GOT3 (cell line): ENCODE measurements at places on chromosomes 5 and 9.

DNA sequence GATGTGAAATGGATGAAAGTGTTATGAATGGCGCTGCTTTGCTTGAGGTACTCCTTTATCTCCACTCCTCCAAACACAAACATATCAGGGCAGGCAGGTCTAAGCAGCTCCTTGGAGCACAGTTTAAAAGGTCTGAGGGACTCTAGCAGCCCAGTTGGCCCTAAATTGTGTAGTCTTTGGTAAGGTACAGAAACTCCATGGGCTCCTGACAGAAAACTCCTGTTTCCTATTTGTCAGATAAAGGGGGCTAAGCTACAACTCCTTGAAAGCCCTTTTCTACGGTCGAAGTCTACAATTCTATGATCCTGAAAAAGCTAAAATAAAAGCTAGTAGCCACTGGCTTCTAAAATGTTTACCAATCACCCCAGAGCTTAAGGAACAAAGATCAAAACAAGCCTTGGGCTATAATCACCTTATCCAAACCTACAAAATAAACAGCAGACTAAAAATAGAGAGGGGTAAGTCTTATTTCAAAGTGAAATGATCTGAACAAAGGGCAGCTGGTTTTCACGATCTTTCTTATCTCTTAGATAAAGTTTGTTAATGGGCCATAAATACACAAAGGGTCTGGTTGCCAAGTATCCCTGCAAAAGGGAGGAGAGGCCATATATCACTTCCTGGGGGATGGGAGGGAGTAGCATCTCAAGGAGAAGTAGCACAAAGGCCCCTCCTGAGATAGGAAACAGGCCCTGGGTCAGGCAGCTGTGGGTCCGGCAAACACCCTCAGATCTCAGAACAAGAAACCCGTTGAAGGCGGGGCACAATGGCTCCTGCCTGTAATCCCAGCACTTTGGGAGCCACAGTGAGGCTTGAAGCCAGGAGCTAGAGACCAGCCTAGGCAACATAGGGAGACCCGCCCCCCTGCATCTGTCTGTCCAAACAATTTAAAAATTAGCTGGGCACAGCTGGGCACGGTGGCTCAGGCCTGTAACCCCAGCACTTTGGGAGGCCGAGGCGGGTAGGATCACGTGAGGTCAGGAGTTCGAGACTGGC lies 28.3 kb upstream of the DENND4C start:
- DNase-seq, result no peak

DNA sequence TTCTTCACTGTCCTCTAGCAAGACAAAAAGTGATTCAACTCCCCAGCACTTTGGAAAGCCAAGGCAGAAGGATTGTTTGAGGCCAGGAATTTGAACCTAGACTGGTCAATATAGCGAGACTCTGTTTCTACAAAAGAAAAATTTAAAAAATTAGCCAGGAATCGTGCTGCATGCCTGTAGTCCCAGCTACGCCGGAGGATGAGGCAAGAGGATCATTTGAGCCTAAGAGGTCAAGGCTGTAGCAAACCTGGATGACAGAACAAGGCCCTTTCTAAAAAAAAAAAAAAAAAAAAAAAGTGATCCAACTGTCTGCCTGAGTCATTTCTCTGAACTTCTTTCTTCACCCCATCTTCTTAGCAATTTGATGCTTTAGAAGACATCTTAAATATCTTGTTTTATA lies 12.4 kb downstream of the ITGA2 start:
- no peak for DNase-seq

GRCh38 chr9:69822116-69822750 lies 1.6 kb downstream of the CFAP95 start:
- no peak for DNase-seq

DNA sequence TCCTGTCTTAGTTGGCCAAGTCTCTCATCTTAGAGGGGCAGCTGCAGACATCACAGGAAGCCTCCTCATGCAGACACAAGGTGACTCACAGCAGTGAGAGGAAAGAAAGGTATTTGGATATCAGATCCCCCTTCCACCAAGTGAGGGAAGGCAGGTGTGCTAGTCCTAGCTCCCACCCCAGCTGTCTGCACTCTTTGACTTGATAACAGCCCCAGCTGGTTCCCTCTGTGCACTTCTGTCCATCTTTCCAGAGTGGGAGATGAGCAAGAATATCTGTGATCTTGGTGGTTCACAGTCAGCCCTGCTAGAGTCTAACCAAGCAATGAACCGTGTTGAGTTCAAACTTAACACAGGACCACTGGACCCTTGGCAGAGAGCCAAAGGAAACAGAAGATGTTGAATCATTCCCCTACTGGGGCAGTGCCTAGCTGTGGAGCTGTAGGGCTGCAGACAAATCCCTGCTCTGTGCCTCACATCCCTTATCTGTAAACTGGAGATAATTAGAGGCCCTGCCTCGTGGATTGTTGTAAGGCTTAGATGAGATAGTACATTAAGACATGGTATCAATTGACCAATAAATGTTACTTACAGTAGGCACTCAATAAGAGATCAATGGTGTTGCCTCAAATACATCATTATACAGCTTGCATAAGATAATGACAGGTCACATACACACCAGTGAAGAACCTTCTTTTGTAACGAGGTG lies 39.1 kb downstream of the SH3RF2 start:
- DNase-seq, result no peak

DNA sequence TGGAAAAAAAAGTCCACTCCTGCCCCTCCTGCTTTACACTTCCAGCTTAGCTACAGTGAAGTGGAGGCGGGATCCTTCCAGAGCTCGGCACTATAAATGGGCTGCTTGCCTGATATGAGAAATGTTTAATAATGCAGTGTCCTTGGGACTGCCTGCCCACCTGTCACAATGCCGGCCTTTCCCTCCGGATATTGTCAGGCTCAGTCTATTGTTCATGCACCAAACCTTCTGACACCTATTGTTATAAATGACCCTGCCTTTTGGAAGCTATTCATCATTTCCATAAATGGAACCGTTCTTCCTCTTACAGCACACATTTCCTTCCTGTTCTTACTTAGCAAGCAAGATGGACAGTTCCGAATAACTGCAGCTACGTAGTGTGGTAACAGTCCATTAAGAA lies 146.3 kb downstream of the DMAC1 start:
- no peak for DNase-seq

DNA sequence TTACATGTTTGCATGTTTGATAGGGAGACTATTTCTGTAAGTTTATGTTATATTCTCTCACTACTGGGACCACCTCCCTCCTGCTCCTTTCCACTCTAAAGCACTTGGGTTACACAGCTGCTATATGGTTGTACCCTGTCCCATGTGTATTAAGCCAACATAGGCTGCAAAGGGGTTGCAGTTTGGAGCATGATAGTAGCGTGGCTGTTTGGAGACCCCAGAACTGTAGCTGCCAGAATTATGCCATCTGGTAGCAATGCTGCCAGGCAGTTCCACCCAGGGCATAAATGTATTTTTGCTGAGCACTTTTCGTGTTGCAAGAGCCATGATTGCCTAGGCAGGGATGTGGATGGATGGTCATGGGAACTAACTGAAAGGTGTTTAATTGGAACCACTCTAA lies 81.8 kb downstream of the CNTLN start:
- DNase-seq, result no peak

DNA sequence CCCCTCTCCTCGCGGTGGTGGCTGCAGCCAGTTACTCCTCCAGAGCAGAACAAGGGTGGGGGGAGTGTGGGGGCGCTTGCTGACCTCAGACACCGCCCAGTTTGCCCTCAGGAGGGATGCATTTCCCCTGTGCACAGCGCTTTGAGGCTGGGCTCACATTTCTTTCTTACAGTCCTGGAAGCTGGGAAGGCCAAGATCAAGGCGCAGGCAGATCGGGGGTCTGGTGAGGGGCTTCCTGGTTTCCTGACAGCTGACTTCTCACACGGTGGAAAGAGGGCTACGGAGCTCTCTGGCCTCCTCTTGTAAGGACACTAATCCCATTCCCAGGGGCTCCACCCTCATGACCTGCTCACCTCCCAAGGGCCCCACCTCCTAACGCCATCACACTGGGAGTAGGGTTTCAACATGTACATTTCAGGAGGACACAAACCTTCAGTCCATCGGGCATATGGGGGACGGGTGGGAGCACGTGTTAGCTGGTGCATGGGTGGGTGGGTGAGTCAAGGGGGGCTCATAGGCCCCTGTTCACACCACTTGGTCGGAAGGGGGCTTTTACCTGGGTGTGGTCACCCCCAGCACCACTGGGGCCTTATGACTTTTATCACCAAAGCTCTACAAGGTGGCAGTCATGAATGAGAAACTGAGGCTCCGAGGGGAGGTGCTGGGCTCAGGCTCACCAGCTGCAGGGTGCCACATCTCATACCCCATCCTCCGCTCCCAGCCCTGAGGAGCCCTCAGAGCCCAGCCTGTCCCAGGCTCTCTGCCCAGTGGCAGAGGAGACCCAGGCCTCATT lies 7.7 kb upstream of the SCGB3A1 start:
- no peak for DNase-seq

DNA sequence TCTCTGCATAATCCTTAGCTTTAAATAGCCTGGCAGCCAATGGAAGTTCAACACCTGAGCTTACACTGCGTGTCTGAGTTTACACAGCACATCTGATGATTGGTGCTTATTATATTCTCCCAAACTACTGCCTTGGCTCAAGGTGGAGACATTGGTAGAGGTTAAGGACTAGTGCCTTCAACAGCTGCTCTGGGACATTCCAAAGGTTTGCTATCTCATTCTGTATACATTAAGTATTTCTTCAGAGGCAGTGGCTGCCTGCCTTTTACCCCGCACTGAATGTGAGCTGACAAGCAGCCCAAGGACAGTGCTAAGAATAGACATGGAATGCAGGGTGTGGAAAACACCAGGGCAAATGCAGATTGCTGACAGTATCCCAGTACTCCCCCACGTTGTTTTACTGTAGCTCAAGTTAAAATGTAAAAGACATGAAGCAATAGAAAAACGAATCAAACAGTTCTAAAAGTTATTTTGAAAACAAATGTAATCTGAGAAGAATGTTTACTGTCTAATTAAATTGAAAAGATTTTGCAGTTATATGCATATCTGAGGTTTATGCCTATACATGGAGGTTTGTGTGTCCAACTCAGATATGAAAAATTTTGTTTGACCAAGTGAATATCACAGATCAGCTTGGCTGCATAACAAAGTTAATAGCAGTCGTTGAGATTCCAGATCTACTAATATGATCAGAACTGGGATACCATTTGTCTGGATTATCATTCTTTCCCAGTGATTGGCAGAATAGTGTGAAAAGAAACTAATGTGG lies 1.8 kb downstream of the HSPB3 start:
- no peak for DNase-seq
